HepG2 (cell line): ENCODE measurements at places on chromosomes 16 and 17. TPM values are rescaled to one million over a fixed set of nuclear protein-coding genes. Genes with fewer than 3 reads are reported as not detected.

GRCh38 chr17:56739376-56739775, 94.3 kb downstream of the C17orf67 start:
- H3K4me3 ChIP-seq: no peak overlapping the region
- no peak overlapping the region for H3K27ac ChIP-seq
- H3K36me3 ChIP-seq: no peaks in the 10 kb centered on the region
- DNase-seq: no peak

- H3K27me3 ChIP-seq: no peaks in the 10 kb centered on the region
- no peak overlapping the region for H3K27ac ChIP-seq
- H3K4me1 ChIP-seq: peaks cover 50% of the 10 kb centered on the region
- H3K36me3 ChIP-seq: peaks cover 4% of the 10 kb centered on the region
- DNase-seq: no peak
Measured at GRCh38 chr16:88768071-88768783, 16.8 kb downstream of the PIEZO1 start.

Gene SCGB1C2
- polyA plus RNA-seq: not detected in 2 replicates

Gene ASPA
- polyA plus RNA-seq: not detected in 2 replicates

DNA sequence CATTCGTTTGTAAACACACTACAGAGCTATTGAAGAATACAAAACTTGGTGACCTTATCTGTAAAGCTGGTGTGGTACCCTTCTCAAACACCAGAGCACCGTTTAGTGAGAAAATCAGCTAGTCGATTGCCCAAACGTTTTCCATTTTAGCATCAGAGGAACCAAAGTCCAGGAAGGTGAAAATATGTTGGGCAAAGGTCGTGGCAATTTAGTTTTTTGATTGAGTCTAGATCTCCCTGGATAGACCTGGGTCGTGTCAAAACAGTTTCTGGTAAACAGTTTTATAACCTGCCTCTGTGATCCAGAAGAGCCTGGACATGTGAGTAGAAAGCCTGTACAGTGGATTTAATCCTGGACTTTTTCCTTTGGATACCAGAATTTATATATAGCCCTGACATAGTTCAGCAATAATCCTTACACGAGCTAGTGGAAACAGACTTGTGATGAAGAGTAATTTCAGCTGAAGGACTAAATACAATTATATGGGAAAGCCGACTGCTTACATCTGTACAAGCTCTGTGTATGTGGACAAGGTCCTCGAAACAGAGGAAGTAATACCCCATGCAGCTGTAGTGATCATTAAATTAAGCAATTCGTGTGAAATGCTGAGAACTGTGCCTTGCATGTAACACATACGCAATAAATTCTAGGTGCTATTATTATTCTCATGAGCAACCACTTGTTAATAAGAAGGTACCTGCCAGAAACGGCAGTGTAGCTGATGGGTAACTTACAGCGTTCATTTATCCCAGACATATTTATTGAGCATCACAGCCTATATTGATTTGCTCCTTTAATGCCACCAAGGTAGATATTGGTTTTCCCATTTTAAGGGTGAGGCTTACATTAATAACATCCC, 72.5 kb downstream of the MAP2K6 start:
- no peak overlapping the region for H3K27ac ChIP-seq
- no peak overlapping the region for H3K4me3 ChIP-seq
- DNase-seq: no peak
- no peaks in the 10 kb centered on the region for H3K36me3 ChIP-seq

Gene HCRT
- polyA plus RNA-seq: not detected in 2 replicates

DNA sequence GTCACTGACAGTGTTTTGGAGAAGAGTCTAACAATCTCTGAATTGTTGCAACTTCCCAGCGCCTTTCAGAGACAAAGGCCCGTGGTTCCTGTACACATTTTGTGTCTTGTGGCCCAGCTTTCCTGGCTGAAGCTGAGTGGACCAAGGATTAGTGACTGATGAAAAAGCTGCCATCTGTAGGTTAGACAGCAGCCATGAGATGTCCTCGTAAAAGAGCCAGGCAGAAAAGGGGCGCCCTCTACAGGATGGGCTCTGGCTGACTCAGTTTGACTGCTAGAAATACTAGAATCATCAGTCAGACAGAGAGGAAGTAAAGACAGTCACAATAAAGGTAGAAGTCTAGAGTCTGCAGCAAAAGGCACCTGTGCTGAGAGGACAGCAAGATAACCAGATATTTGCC, 26.5 kb upstream of the NF1 start:
- H3K36me3 ChIP-seq: no peaks in the 10 kb centered on the region
- H3K27me3 ChIP-seq: no peaks in the 10 kb centered on the region
- H3K27ac ChIP-seq: no peak overlapping the region
- H3K4me3 ChIP-seq: no peak overlapping the region
